CD4-positive, alpha-beta T cell treated with Interleukin-17A for 1 hour (primary cell): ENCODE measurements at places on chromosomes 5 and 9.

- no peak for DNase-seq
These were observed 46.2 kb upstream of the UBAC1 start for GRCh38 chr9:136007276-136007933.

GRCh38 chr9:76651119-76651705, 113.0 kb upstream of the PCA3 start:
- DNase-seq: peak; percentile 27

DNA sequence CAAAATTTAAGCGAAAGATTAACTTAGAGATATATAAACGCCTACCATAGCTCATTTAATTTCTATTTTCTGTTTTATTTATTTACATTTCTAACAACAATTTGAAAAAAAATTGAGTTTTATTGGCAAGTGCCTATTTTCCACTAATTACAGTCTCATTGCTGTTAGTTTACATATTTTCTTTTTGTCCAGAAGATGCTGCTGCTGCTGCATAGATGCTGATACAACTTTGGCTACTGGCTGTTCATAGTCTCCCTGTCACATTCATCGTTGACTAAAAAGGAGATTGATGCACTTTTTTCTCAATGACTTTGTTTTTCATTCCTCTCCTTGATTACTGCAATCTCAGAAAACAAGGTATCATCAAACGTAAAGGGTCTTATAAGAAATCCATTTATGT, 235.4 kb downstream of the CDH9 start:
- no peak for DNase-seq

DNA sequence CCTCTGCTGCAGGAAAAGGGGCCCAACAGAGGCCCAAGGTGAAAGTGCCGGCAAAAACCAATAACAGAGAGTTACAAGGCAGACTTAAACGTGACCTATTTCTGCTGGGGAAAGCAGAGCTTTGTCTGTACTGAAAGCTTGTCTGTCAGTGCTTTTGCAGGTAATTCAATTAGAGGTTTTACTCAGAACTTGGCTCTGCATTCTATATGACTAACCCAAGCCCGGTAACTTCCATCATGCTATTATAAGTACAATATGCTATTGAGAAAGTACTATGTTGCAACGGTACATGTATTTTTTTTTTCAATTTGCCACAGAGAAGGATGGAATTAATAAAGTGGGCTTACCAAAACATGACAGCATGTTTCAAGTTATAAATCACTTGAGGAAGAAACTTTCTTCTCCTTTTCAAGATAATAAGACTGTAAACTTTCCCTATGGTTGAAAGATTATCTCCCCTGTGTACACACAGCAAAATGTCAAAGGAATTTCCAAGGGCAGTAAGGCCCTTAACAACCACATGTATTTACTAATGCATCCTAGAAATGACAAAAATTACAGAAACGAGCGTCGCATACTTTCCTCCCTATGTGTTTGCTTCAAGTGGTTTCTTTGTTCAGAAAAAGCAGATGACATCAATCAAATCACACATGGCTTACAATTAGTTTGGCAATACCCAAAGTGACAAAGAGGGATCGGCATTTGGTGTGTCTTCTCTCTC, 282.4 kb downstream of the EFNA5 start:
- peak; percentile 23 for DNase-seq
